ENCODE measurements at places on chromosomes 3 and 15. TPM values are rescaled to one million over a fixed set of nuclear protein-coding genes. Genes with fewer than 3 reads are reported as not detected.
A peak's percentile ranks its signal among the peaks of the same experiment; 100 is the strongest.

Gene PIF1
- 16.0 TPM for total RNA-seq

Gene TM4SF1
- 79.5 TPM for total RNA-seq

Gene CLRN1
- total RNA-seq, result not detected

Gene KY
- total RNA-seq, result not detected

Gene B3GALNT1
- 9.0 TPM for total RNA-seq

Gene ARL6
- 7.9 TPM for total RNA-seq

Gene FAM3D
- total RNA-seq, result not detected

Gene CPN2
- not detected for total RNA-seq

Gene PPARG
- total RNA-seq, result 0.63 TPM

- no peak for DNase-seq
Observed at GRCh38 chr3:22141769-22142168, 390.8 kb upstream of the ZNF385D start.

GRCh38 chr3:44109771-44110361, 131.8 kb upstream of the TOPAZ1 start:
- no peak for DNase-seq

GRCh38 chr15:72958634-72959033, 93.6 kb upstream of the NEO1 start:
- DNase-seq, result no peak

GRCh38 chr3:58612830-58613229, 35.6 kb upstream of the FAM107A start:
- no peak for DNase-seq

DNA sequence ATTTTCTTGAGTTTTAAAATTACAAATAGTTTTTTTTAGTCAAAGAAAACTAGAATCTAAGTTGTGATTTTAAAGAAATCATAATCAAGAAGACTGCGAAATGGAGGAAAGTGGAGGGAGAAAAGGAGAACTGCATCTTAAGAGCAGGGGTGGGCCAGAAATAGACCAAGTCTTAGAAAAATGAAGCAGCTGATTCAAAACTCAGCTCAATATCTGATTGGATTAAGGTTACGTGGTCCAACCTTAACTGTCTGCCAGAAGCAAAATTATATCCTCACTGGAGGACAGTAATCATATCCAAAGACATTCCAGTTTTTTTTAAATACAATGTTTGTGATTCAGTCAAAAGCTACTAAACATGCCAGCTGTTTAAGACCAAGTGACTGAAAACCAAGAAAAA, 41.4 kb downstream of the CHSY1 start:
- no peak for DNase-seq

DNA sequence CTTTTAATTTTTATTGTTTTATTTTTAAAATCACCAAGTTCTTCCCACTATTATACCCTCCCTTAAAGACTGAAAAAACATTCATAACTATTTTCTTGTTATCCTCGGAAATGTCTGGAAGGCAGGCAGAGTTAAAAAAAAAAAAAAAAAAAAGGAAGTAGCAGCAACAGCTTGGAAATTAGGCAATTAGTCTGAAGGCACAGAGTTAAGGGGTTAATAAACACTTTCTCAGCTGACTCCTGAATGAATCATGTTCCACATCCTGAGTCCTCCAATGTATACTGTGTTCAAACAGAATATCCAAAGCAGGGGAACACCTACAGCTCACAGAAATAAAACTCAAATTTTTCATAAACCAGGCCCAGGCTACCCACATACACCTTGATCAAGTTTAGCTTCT, 5.8 kb downstream of the HEXA start:
- peak; percentile 4 for DNase-seq

- no peak for DNase-seq
Observed at GRCh38 chr3:111538111-111538510, 3.9 kb upstream of the CD96 start.

GRCh38 chr15:73361337-73361736, 7.4 kb downstream of the HCN4 start:
- DNase-seq, result no peak

DNA sequence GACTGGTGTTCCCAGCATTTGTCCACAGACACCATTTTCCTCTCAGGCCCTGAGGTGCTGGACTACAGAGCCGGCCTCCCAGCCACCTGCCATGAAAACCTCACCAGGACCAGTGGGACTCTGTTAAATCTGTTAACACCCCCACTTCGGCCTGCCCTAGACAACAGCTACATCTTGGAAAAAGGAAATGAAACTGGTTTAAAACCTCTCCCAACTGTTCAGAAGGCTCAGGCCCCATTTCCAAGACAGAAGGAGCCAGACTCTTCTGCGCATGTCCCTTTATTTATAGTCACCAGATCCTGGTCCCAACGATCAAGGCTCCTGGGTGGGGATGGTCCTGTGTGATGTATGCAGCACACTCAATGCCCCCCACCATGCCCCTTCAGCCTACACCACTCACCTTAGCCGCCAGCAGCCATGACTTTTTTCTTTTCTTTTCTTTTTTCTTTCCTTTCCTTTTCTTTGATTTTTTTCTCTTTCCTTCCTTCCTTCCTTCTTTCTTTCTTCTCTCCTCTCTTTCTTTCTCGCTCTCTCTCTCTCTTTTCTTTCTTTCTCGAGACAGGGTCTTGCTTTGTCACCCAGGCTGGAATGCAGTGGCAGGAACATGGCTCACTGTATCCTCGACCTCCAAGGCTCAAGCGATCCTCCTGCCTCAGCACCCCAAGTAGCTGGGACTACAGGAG, 25.5 kb upstream of the FLNB start:
- DNase-seq, result no peak

GRCh38 chr3:12229146-12229851, 59.6 kb upstream of the PPARG start:
- DNase-seq, result no peak

- DNase-seq, result no peak
Observed at GRCh38 chr15:51168700-51169099, 74.0 kb upstream of the TNFAIP8L3 start.

GRCh38 chr3:5019411-5020241, 40.4 kb downstream of the BHLHE40 start:
- peak; percentile 75 for DNase-seq

GRCh38 chr3:178455226-178455625, 81.0 kb upstream of the KCNMB2 start:
- DNase-seq, result no peak

- DNase-seq, result no peak
Observed at GRCh38 chr3:119781330-119782198, at the start of gene NR1I2. TSS of gene NR1I2 (plus strand) at chr3:119782101.

DNA sequence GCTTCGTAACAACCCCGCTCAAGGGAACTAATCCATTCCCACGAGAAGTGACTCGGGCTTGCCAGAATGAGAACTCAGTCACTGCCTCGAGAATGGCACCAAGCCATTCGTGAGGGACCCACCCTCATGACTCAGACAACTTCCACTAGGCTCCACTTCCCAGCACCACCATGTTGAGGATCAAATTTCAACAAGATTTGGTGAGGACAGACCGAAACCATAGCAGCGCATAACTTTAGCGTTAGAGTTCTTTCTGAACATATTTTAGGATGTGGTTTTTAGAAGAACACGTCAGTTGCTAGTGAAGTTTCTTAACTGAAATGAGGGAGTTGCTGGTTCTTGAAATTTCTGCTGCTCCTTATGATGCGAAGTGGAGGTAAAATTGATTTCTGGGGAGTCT, 13.5 kb downstream of the PTPRG start:
- peak; percentile 72 for DNase-seq

GRCh38 chr3:94735354-94735753, 672.5 kb downstream of the NSUN3 start:
- no peak for DNase-seq

DNA sequence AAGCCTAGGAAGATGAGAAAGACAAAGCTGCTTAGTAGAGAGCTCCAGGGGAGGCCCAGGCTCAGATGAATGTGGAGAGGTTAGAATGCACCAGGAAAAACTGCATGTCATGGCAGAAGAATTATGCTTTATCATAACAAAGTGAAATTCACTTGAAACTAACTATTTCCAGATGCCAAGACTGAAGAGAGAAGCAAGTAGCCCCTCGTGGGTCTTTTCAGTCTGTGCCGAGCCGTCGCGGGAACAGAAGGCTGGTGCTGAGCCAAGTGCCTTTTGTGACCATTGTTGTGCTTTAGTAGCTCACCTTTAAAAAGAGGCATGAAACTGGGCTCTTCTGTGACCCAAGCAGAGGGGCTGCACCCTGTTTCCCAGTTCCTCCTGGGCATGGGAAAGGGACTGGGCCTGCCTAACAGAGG, 73.2 kb downstream of the CHDH start:
- DNase-seq, result no peak

GRCh38 chr15:31379577-31379976, 52.9 kb downstream of the KLF13 start:
- DNase-seq, result no peak

GRCh38 chr15:100095541-100096247, 246.1 kb downstream of the ADAMTS17 start:
- DNase-seq, result peak; percentile 56

DNA sequence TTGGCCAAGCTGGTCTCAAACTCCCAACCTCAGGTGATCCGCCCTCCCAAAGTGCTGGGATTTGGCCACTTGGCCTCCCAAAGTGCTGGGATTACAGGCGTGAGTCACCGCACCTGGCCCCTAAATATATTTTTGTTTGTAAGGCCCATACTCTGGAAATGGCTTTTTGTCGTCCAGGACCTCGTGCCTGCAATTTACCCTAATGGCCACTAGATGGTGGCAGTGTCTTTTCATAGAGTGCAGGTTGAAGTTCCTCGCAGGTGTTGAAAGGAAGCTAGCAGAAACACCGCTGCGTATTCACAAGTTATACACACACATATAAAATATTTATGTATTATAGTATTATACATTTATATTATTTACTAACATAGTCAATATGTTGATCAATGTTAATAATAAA, 97.2 kb downstream of the LRTM1 start:
- peak; percentile 20 for DNase-seq

- peak; percentile 46 for DNase-seq
Observed at GRCh38 chr3:140545756-140546155, 132.1 kb upstream of the TRIM42 start.

DNA sequence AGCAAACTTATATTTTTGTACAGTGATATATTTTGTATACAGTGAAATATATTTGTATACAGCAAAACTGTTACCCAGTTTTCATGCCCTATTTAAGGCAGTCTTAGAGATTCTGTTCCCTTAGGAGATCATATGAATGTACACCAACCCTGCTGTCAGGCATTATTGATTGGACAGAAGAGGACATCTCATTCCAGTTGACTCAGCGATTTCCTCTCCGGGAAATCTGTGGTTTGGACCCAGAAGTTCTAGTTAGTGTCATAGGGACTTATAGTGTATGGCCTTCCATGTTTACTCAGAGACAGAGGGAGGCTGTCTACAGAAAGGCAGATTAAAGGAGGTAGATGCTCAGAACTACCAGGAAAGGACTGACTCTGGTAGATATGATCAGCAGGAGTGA, 318.8 kb upstream of the KCNMB2 start:
- no peak for DNase-seq
